ENCODE measurements at places on chromosomes 4 and X. TPM values are rescaled to one million over a fixed set of nuclear protein-coding genes. Genes with fewer than 3 reads are reported as not detected.

Gene SHROOM4
- 4.5 TPM for total RNA-seq

Gene RTL5
- total RNA-seq: 0.69 TPM

Gene REELD1
- total RNA-seq: not detected

Gene CRLF2
- total RNA-seq: not detected

Gene SUPT20HL1
- not detected for total RNA-seq

Gene ZMAT1
- total RNA-seq: 0.73 TPM

Gene PRKG2
- 1.00 TPM for total RNA-seq

Gene SOWAHD
- not detected for total RNA-seq

Gene PDE6B
- total RNA-seq: 0.15 TPM
